ENCODE measurements at places on chromosomes 2 and 18. TPM values are rescaled to one million over a fixed set of nuclear protein-coding genes. Genes with fewer than 3 reads are reported as not detected.

- DNase-seq, result no peak
These were observed 41.1 kb upstream of the FAHD2A start for GRCh38 chr2:95361216-95361980.

DNA sequence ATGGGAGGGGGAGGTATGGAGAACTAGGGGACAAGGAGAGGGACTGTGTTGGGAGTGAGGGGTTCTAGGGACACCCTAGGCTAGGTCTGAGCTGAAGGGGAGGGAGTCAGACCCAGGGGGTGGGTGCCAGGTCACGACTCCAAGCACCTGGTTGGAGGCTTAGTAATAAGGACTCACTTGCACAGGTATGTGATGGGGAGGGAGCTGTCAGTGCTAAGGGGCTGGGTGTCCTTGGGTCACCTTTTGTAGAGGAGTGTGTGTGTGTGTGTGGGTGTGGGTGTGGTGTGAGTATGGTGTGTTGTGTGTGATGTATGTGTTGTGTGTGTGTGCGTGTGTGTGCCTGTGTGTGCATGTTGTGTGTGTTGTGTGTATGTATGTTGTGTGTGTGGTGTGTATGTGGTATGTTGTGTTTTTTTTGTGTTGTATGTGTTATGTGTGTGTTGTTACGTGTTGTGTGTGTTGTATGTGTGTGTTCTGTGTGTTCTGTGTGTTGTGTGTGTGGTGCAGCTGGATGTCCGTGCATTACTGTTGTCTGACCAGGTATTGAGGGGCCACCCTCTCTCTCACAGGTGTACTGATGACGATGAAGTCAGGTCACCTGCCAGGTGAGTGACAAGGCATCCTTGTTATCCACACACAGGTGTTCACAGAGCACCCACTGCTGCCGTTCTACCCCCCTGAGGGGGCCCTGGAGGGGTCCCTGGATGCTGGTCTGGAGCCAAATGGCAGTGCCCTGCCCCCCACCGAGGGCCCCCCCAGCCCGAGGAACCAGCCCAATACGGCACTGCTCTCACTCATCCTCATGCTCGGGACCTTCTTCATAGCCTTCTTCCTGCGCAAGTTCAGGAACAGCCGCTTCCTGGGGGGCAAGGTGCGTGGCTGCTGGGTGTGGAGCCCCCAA lies 9.8 kb downstream of the SLC4A3 start:
- no peak for DNase-seq

GRCh38 chr2:126317790-126318431 lies 338.0 kb upstream of the GYPC start:
- DNase-seq, result no peak

The CAPN14 gene
- total RNA-seq, result 0.27 TPM

DNA sequence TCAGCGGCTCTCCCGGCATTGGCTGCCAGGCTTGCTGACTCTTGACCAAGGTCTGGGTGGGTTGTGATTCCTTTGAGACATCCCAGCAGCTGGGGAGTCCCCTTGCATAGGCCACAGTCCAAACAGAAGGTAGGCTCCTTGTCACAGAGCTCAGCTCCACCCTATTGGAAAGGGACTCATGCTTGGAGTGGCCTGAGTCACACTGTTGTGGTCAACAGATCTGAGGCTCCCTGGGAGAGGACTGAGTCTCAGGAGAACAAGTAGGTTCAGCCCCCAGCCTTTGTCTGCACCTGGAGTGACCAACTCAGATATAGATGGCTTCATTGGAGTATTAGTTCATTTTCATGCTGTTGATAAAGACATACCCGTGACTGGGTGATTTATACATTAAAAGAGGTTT lies 32.1 kb upstream of the SH3BP4 start:
- no peak for DNase-seq

GRCh38 chr2:80311304-80311703 lies 6.8 kb upstream of the LRRTM1 start:
- DNase-seq, result no peak

The RBM45 gene
- total RNA-seq, result 9.7 TPM

The FZD7 gene
- total RNA-seq, result 26.1 TPM

DNA sequence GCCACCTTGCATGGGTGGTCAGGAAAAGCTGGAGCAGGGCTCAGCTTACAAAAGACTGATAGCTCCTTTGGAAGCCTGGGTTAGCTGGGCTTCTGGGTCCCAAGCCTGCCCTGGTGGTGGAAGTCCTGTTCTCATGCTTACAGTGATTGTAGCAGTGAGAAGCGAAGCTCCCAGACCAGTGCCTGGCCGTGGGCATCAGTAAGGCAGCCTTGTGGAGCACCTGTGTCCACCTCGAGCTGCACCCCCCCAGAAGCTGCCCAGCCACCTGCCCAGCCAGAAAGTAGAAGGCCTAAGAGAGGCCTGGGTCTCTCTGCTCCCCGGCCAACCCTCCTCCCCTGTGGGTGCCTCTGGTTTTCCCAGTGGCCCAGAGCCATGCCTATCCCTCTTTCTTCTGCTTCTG lies 10.5 kb downstream of the GLI2 start:
- no peak for DNase-seq

DNA sequence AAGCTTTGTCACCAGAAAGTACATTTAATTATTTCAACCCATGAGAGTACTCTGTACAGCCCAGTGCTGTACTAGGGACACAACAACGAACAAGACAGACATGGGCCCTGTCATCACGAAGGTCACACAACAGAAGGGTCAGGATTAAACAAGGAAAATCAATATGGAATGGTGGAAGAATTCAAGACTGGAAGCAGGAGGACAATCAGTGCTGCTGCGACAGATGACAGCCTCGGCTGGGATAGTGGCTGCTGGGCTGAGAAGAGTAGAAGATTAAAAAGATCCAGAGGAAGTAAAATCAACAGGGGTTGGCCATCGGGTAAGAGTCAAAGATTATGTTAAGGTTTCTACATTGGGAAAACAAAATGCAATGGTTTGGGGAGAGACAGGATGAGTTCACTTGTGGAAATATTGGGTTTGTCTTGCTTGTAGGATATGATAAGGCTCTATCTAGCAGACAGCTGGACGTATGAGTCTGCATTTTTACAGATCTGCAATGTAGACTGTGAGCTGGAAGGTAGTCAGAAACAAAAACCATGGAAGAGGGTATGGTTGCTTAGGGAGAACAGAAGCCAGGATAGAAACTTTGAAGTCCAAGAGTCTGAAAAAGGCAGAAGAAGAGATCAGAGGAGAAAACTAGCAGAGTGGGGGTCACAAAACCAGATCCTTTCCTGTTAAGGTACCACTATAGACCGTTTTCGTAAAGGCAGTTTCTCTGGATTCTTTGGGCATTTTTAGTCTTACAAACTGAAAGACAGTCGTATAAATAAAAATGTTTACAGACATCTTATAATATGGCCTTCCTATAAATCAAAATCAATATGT lies 84.1 kb downstream of the PRELID3A start:
- DNase-seq, result no peak

DNA sequence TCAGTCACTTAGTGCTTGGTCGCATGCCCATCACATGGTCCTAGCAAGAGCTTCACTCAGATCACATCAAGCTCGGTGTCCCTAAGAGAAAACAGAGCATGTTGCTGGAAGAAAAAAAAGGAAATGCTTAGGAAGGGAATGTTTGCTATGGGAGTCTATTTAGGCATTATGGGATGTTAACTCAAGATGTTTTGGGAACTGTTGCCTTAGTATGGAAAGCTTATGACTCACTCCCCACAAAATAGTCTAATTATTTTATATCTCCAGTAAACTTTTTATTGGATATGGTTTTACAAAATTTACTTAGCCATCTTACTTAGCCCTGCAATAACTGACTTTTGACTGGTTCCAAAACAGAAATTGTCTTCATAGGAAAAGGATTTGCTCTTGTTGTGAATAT lies 439.5 kb upstream of the ZEB2 start:
- DNase-seq, result no peak

The NAT8 gene
- not detected for total RNA-seq

The FHOD3 gene
- total RNA-seq, result 52.5 TPM

The CD8B gene
- total RNA-seq, result 1.1 TPM

DNA sequence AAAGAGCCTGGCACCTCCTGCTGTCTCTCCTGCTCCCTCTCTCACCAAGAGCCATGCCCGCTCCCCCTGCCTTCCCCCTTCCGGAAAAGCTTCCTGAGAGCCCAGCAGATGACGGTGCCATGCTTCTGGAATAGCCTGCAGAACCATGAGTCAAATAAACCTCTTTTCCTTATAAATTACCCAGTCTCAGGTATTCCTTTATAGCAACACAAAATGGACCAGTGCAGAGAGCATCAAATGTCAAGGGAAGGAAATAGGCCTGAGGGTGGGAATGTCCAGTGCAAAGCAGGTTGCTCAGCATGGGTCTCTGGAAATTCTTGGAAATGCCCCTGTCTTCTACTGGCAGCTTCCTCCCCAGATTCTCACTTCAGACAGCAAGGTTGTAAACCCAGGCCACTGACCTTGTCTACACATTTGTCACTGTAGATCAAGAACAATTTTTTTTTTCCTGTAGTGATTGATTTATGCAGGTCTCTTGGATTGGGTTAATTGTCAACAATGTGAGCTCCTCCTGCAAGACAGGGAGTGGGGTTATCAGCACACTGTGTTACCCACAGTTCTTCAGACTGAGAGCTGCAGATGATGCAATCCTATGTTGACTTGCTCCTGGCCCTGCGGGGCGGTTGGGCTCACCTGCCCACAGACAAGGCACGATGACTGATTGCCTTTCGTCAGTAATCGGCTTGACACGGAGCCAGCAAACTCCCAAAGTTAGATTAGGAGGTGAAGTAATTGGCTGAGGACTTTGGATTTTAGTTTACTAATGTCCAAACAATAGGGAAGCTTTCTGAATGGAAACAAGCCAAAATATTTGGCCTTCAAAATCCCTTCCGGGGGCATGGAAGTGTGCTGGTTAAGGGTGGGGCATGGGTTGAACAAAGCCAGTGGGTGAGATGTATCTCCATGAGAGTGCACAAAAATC lies 5.4 kb upstream of the BOD1L2 start:
- DNase-seq, result no peak

DNA sequence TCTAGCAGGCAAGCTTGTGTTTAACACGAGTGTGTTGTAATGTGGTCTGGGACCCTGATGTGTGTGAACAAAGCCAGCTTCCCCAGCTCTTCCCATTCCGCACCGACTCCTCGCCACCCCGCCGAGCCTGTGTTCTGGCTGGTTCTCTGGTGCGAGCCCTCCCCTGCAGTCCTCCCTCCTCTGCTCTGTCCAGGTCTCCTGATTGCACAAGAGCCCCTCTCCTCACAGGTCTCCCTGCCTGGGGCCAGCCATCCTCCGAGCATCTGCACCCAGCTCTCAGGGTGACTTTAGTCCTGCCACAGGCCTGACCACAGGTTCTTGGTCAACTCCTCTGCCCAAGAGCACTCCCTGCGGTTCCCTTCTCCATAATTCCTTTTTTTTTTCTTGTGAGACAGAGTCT lies 13.2 kb downstream of the SLC66A3 start:
- no peak for DNase-seq

The NOP58 gene
- 47.6 TPM for total RNA-seq

The GPR155 gene
- 3.7 TPM for total RNA-seq

- no peak for DNase-seq
These were observed 34.3 kb downstream of the LCLAT1 start for GRCh38 chr2:30481323-30481800.

DNA sequence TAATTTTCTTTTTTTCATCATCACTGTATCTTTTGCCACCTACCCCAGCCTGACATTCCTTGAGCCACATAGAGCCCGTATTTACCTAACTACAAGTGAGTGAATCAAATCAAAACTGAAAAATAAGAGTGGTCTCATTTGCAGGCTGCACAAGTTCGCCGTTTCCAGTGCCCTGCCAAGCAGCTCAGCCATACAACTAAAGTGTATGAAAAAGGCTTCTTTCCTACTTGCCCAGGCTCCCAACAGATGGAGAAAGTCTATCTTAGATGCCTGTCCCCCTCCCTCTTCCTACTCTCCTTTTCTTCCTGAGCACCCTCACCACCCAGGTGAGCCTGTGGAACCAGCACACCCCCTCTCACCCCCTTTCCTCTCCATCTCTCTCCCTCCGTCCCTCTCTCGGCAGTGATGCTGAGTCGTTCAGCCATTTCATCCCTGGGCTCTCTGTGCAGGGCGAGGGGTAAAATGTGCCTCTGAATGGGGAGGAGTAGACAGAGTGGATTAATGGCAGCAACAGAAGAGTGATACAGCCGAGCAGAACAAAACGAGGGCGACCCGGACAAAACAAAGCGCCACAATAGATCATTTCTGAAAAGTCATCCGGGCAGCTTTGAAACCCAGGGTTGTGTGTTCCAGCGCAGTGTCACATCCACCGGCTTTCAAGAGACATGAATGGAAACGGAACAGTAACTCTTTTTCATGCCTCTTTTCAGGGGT lies 65.0 kb upstream of the POU3F3 start:
- DNase-seq, result no peak

The CELF4 gene
- 7.8 TPM for total RNA-seq

GRCh38 chr2:209499069-209499468 lies 75.2 kb downstream of the MAP2 start:
- no peak for DNase-seq

GRCh38 chr2:20614201-20615067 lies 36.5 kb downstream of the HS1BP3 start:
- DNase-seq, result peak; percentile 49

The DSC2 gene
- total RNA-seq, result 29.1 TPM

The C2orf15 gene
- not detected for total RNA-seq

DNA sequence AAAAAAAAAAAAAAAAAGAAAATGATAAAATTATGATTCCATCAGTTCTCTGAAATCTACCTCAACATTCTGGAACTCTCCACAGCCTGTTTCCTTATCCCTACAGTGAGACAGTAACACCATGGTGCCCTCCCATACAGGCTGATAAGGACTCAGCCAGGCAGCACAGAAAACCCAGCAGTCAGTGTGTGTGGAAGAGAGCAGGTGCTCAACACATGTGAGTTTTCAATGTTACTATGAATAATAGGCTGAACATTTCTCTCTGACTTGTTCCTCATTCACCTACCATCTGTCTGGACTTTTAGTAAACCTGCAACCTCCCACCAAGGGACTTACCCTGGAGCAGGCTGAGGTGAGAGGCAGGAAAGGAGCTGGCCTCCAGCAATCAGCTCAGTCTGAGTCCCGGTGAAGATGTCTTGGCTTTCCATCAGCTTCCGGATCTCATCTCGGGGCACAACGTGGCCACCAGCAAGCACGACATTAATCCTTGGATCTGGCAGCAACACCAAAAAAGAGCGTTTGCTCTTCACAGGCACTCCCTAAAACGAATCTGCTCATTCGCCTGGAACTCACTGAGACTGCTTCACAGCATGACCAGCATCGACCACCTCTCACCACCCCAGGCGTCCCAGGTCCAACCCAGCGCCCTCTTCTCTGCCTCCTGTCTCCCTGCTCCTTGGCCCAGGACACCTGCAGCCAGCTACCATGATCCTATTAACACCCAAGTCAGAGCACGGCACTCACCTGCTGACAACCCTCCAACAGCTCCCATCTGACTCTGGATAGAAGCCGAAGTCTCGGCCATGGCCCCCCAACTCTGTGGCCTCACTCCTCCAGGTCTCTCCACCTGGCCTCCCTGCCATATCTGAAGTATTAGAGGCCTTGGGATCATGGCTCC lies 16.5 kb downstream of the PASK start:
- DNase-seq, result no peak

The RAB6C gene
- 2.4 TPM for total RNA-seq

DNA sequence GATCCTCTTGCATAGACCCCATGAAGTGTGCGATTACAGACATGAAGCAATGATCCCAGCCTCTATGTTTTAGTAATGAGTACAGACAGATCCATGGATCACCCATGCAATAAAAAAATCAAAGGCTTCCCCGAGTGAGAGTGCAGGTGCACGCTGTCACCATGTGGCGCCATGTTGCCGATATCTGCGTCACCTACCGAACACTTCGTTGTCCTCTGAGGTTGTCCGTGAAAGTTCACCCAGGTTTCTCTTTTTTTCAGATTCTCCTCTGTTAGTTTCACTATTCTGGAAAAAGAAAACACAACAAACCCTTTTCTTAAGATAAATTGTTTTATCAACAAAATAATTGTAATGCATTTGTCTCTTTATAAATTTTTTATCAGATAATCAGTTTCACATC lies 66.5 kb downstream of the MBP start:
- DNase-seq, result no peak

The SERPINB13 gene
- 0.57 TPM for total RNA-seq

The IL1F10 gene
- not detected for total RNA-seq
